ENCODE measurements at places on chromosomes 12 and 14.

DNA sequence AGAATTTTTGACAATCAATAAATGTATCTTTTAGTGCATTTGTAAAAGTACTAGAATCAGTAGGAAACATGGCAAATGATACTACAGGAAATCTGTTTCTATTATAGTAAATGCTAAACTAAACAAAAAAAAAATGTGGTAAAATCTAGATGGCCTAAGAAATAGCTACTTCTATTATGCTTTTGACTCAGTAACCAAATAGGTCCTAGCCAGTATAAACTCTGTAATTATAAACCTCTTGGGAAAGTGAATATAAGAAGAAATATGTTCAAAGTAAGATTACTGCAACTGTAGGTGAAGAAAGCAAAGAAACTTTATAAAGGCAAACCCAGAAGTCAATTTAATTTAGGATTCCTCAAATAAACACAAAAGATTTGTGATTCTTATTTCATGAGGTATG lies 581.2 kb downstream of the LRFN5 start:
- no peak for DNase-seq

GRCh38 chr12:59833408-59833807 lies 237.6 kb downstream of the SLC16A7 start:
- DNase-seq = no peak

- no peak for DNase-seq
These were observed 191.5 kb upstream of the LRIG3 start for GRCh38 chr12:59111851-59112250.

GRCh38 chr14:50675597-50675996 lies 7.5 kb upstream of the SAV1 start:
- no peak for DNase-seq

DNA sequence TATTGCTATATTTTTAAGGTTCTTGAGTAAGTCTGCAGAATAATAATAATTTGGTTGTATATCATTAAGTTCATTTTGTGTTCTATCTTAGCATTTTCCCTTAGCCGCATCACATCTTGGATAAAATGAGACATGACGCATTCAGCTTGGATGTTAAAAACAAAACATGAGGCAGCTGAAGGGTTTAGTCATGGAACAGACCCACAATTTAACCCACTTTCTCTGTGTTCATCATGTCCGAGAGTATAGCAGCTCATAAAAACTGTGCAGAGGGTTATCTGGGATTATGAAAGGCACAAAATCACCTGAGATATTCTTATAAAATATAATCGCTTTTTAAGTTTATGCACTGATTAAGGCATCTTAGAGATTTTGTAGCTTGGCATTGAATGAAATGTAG lies 219.3 kb downstream of the TRHDE start:
- no peak for DNase-seq

DNA sequence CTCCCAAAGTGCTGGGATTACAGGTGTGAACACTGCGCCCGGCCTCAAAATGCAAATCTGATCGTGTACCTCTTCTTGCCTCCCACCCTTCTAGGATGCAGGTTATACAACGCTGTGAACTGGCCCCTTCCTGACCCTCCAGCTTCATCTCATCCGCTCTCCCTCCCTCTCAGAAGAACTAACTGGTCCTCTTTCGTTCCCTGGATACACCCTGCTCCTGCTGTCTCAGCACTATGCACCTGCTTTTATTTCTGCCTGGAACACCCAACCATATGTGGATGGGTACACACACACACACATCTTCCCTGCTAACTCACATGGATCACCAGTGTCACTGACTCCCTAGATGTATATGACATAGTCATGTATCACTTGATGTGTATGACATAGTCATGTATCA lies 56.1 kb upstream of the VASH1 start:
- DNase-seq = no peak

DNA sequence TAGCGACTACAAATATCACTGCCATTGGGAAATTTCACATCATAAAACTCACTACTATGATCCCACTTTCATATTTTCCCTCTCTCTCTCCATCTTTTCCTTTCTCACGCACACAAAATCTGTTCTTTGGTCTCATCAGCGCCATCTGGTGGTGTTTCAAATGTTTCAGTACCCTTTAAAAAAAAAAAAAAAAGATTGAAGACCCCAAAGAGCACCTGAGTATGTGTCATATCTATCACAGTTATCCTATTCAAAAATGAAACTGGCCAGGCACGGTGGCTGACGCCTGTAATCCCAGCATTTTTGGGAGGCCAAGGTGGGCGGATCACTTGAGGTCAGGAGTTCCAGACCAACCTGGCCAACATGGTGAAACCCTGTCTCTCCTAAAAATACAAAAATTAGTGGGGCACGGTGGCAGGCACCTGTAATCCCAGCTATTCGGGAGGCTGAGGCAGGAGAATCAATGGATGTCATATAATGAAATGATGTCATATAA lies 72.4 kb downstream of the TTC9 start:
- peak; percentile 43 for DNase-seq

GRCh38 chr12:131482199-131482598 lies 228.7 kb upstream of the SFSWAP start:
- DNase-seq = no peak

DNA sequence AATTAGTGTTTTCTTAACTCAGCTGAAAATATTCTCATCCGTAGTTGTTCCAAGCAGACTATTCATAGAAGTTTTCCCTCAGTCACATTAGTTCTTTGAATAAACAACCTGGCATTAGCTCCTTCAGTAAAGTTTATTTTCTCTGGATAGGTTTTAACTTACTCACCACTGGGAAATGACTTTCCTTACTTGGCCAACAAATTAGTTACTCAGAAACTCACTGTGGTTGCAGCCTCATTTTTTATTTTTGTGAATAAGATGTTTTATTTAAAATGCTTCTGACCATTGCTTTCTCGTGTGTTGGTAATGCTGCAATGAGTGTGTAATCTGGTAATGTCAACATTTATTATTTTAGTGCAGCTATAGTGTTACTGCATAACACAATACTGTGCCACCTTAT lies 74.9 kb downstream of the NOVA1 start:
- DNase-seq = no peak

GRCh38 chr14:64721899-64722298 lies 17.7 kb downstream of the PLEKHG3 start:
- no peak for DNase-seq

GRCh38 chr14:24422694-24423601 lies 6.5 kb downstream of the CBLN3 start:
- DNase-seq = no peak

GRCh38 chr14:29553427-29553826 lies 374.2 kb downstream of the PRKD1 start:
- DNase-seq = no peak

GRCh38 chr12:126483145-126484068 lies 1418.2 kb downstream of the AACS start:
- no peak for DNase-seq

DNA sequence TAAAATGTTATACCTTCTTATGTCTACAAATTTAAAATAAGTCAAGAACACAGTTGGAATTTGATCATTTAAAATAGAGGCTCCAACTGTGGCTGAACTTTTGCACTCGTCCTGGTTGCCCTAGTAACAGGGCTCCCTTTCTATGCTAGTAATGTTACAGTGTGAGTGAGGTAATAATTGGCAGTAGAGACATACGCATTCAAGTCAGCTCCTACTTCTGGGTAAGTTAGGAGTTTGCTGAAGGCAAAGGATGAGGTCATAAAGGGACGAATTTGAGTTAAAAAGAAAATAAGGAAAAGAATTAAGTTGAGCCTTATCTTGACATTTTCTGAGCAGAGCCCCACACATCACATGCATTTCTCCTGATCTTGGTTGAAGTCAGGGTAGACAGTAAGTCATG lies 129.1 kb downstream of the TMEM117 start:
- DNase-seq = no peak

- DNase-seq = no peak
These were observed 73.6 kb downstream of the IQSEC3 start for GRCh38 chr12:140162-140561.

DNA sequence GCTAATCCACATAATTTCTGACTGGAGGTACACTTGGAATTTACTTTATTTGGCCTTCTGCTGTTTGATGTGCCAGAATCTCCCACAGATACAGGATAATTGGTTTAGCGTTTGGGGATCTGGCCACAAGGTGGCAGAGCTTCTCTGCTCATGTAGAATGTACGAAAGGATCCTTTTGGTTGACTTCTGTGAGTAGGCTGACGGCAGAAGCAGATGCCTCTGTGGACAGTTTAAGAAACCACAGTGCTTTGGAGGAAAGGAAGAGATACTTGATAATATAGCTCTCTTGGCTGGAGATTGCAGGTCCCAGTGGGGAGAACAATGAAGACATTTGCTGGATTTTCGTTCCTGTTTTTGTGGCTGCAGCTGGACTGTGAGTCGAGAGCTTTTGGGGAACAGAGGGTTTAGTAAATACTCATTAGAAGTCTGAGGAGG lies 75.3 kb upstream of the OR4E1 start:
- DNase-seq = peak; percentile 49

DNA sequence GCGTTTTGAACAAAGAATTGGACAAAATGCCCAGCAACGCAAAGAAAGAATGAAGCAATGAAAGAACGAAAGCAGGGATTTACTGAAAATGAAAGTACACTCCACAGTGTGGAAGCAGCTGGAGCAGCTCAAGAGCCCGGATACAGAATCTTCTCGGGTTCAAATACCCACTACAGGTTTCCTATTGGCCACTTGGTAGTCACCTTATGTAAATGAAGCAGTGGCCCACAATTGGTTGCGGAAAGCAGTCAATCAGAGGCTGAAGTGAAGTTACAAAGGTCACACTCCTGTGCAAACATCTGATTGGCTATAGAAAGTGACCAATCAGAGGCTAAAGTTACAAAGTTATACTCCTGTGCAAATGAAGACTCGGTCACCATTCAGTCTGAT lies 15.0 kb upstream of the PPP1R13B start:
- DNase-seq = no peak

DNA sequence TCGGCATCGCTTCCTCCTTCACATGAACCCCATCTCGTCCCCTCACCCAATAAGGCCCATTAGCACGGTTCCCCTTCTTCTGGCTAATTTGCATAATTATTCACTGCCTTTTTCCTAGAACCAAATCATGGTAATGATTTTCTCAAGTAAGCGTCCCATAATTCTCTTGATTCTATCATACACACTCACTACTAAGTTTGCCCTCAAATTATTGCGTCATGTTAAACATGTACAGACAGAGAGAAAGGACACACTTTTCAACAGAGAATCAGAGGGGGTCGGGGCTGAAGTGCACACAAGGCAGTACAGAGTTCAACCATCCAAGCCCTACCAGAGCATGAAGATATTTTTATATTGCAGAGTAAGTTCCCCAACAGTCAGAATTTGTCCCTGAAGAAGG lies 256.6 kb downstream of the FOXN3 start:
- no peak for DNase-seq

DNA sequence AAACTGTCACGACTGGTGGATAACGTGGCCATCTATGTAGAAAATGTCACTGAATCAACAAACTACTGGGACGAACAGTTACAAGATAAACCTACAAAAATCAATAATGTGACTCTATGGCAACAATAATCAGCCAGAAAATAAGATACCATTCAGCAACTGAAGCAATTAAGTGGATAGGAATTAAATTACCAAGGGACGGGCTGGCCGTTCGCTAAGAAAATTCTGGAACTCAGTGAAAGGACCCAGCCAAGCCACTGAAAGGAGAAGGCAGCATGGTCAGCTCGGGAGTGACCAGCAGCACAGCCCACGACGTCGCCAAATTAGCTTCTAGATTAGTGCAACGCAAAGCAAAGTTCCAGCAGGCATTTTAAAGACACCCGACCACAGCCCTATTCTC lies 33.6 kb upstream of the TMEM179 start:
- no peak for DNase-seq

- no peak for DNase-seq
These were observed 30.3 kb upstream of the OAS1 start for GRCh38 chr12:112876506-112876905.

GRCh38 chr14:100069161-100069800 lies 4.1 kb downstream of the EVL start:
- no peak for DNase-seq

DNA sequence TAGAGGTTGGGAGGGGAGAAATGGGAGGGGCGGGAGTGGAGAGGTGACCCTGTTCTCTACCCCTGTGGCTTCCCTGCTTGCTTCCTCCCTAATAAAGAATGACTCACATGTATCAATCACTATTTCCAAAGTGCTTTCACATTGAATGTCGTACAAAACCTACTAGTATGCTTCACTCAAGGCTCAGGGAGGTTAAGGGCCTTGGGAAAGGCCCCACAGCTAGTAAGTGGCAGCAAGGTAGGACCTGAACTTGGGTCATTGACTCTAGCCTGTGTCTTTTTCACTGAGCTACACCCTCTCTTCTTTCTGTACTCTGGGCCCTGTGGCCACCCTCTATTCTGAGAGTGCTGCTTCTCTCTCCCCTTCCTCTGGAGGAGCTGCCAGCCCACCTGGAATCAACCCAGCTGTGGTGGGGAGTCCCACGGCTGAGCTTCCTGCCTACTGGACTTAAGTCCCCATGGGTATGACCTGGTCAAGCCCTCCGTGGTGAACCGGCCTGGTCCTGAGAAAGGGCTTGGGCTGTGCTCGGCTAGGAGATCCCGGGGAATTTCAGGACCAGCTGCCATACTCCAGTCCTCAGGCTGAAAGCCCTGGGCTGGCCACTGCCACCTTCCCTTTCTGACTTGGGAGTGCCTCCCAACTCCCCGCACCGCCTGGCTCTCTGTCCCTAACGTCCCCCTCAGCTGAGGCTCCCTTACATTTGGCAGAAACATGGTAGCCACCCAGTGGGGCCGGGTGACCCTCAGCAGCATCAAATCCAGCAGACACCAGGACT lies 13.0 kb downstream of the SLC48A1 start:
- no peak for DNase-seq

DNA sequence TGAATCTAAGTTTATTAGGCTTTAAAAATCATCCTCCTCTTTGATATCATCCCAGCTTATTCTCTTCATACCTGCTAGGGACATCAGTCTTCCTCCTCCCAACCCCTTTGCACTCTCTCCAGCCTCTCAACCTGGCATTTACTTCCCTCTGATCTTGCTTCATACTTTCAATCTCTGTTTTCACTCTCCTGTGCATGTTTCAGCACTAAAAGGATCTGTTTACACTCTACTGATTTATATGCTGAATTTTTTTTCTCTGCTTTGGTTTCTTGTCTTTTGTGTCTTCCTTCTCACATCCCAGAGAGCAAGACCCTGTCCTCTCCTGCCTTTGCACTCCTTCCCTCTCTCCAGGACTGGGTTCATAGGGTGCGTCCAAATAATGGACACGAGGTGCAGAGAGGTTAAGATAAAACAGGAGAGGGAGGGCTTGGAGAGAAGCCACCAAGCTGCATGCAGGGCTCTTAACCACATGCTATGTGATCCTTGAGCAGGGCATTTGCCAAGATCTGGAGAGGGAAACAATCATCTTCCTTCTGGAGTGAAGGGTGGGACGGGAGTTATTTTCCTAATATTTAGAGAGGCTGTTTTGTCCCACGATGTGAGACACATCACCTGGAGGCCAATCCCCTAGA lies 3.0 kb upstream of the CISTR start:
- DNase-seq = no peak

Data from RPMI8226 (cell line).